ENCODE measurements at places on chromosomes 13 and 19. TPM values are rescaled to one million over a fixed set of nuclear protein-coding genes. Genes with fewer than 3 reads are reported as not detected.

DNA sequence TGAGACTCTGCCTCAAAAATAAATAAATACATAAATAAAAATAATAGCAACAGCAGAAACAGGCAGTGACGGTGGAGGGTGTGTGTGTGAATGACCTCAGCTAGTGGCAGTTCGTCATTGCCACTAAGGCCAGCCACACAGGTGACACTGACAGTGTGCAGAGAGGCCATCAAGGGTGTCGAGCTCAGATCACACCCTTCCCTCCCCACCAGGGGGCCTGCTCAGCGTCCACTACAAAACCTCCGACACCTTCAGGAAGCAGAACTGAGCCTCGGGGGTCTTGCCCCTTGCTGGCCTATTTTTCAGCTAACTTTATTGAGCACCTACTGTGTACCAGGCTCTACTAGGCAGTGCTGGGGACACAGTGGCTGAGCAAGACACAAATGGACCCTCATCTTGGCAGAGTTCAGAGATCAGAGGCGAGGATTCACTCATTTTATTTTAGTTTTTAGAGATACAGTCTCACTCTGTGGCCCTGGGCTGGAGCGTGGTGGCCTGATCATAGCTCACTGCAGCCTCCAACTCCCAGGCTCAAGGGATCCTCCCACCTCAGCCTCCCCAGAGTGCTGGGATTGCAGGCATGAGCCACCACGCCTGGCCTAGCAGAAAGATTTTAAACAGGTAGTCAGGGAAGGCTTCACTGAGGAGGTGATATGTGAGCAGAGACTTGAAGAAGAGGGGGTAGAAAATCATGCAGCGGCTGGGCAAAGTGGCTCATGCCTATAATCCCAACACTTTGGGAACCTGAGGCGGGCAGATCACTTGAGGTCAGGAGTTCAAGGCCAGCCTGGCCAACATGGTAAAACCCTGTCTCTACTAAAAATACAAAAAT is 30.3 kb upstream of the SEMA6B start:
- peak; percentile 58 for DNase-seq

- DNase-seq, result no peak
Measured at GRCh38 chr19:21839976-21840375, 4.0 kb upstream of the ZNF43 start.

- no peak for DNase-seq
Measured at GRCh38 chr19:48611872-48612271, 3.0 kb downstream of the FAM83E start.

DNA sequence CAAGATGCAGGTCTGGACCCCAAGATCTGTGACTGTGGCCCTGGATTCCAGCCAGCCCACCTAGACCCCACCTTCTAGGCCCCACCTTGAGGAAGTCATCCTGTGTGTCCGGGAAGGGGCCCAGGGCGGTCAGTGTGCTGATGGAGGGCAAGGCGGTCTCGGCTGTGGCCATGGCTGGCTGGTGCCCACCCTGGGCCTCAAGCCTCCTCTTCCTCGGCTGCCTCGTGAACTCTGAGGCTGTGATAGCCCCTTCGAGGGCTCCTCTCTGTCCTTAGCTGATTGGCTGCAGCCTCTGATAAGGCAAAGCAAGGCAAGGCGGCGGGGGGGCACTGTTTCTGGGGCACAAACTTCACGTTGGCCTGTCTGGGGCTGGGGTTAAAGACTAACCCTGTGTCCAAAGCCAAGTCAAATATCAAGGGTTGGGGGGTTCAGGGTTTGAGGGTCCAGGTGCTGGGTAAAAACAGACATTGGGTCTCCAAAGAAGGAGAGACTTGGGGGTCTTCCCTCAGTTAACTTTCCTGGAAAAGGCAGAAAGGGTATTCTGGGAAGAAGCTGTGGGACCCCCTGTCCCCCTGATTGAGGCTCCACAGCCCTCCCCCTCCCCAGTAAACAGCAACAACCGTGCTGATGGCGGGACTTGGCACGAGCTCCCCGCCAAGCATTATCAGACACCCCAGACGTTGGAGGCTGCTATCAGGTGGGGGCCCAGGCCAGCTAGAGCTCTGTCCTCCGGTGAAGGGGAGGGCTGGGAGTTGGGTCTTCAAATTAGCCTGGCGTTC is at the start of gene KLF1:
TSS of gene KLF1 (minus strand) at position 233 of the 779 bp plus-strand sequence. CDS start at position 172, 61 bp downstream.
- DNase-seq, result no peak

- DNase-seq, result no peak
Measured at GRCh38 chr19:15358918-15359317, 20.7 kb downstream of the AKAP8 start.

GRCh38 chr13:50712881-50713280 is 130.6 kb downstream of the DLEU7 start:
- no peak for DNase-seq

The SMIM44 gene
- not detected for total RNA-seq

DNA sequence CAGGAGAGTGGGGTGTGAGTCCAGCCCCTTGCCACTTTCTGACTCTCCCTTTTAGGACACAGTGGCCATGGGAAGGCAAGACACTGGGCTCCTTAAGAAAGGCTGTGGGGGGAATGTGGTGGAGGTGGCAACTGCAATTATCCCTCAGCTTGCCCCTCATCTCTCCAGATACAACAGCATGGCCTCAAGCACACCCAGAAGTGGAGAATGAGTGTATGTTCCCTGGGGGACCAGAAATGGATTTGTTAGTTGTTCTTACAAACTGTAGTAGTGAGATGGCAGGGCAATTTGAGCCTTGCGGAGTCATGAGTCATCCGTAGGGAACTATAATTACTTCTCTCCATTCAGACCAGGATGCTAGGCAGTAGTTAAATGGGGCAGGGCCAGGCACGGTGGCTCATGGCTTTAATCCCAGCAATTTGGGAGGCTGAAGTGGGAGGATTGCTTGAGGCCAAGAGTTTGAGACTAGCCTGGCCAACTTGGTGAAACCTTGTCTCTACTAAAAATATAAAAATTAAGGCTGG is 25.6 kb upstream of the CXCL17 start:
- DNase-seq, result no peak
